ENCODE measurements at places on chromosomes 4 and X.

- DNase-seq: no peak
These were observed 72.6 kb upstream of the CD99 start for GRCh38 chrX:2618516-2618915.

- no peak for DNase-seq
These were observed 85.4 kb downstream of the PDE5A start for GRCh38 chr4:119543187-119543586.

DNA sequence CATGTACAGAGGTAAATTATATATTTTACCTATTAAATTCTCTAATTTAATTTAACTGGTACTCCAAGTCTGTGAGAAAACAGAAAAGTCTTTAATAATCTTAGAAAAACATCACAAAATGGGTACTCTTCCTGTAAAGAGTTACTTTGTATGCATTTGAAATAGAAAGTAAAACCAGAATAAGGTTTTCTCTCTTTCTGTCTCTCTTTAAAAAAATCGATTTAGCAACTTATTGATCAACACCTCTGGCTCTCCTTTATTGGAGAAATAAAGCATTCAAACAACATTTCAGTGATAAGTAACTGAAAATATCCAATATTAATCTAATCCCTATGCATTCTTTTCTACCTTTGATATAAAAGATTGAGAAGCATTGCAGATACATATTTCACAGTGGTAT is 27.4 kb downstream of the ATOH1 start:
- DNase-seq: no peak

DNA sequence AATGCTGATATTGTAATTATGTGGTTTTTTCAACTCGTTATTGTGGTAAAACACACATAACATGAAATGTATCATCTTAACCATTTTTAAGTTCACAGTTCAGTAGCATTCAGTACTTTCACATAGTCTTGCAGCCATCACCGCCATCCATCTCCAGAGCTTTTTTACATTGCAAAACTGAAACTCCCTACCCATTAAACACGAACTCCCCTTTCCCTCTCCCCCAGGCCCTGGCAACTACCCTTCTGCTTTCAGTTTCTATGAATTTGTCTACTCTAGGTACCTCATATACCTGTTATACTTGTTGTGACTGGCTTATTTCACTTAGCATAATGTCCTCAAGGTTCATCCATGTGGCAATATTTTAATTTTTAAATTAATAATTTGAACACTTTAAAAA is 380.6 kb downstream of the MAPK10 start:
- no peak for DNase-seq

GRCh38 chr4:175330236-175330635 is 412.1 kb downstream of the ADAM29 start:
- no peak for DNase-seq

- DNase-seq: no peak
These were observed 122.4 kb upstream of the ETNPPL start for GRCh38 chr4:108885211-108885610.

DNA sequence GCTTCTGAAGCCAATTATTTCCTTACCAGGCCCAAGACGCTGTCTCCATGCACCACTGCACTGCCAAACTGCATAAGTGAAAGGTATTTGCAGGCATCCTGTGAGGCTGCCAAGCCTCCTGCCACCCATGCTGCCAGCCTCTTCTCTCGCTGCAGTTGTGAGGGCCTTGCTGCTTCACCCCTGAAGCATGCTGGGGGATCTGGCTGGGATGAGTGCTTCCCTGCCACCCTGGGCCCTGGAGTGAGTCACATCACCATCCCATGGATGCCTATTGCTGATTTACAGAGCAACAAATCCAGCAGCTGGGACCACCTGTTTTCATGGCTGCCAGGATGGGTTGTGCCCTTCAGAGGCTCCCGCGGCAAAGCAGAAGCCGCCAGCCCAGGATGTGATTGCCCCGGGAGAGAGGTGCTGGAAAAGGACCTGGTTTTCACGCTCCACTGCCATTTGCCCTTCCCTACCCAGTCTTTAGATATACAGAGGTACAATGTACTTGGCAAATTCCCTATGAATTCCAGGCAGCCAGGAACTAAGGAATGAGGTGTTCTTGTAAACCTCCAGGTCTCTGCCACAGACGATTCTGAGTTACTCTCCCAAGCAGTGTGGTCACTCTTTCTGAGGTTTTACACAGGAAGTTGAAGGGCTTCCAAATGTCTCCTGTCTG is 41.5 kb upstream of the PTCHD1 start:
- DNase-seq: no peak

GRCh38 chr4:48038666-48039065 is 22.1 kb downstream of the NIPAL1 start:
- DNase-seq: no peak

DNA sequence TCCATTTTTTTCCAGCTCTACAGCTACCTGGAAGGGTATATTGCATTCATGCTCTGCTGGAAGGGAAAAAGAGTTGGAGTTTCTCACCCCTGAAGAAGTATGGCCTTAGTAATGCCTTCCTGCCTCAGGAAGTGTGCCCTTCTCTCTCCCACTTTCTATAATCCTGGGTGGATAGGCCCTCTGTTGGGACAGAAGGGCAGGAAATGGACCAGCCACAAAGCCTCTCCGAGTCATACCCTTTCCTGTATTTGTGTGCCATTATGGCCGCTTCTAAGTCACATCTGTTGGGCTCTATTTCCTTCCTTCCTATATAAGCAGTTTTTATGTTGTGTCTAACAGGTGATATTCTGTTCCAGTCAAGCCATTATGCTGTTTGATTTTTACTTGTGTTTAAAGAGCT is 74.8 kb upstream of the SMARCA5 start:
- no peak for DNase-seq

DNA sequence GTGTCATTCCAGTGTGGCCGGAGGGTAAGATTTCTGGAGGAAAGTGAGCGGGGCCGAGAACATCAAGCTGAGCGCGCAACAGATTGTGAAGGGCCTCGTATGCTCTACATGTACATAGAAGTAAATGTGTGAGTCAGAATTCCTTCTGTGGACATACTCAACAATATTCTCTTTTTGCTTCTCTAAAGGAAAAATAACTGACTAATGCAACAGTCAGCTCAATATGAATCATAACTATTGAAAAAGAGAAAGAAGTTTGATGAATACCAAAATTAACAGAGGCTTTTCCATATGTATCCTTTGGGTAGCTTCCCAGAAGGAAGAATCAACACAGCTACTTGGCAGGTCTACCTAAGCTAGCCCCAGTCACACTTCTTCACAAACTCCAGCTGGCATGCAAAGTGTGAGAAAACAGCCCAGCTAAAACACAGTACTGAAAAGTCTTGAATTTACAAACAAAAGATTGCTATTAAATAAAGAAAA is 87.5 kb upstream of the ZFP42 start:
- no peak for DNase-seq

DNA sequence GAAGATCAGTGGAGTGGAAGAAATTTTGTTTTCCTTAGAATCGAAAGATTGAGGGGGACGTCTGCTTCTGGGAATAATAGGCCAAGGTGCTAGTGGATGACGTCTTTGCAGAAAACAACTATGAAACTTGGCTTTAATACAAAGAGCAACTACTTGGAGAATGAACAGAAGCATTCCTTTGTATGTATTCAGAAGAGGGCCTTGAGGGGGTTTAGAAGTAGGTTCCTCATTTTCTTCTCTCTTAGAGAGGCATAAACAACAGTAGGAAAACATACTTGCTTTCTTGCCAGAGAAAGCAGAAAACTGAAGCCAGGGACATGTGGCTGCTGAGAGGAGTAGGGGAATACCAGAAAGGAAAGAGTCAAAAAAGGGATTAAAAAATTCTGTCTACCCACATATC is 167.8 kb downstream of the ZNF330 start:
- DNase-seq: no peak

GRCh38 chr4:143286701-143287571 is 49.7 kb upstream of the GAB1 start:
- DNase-seq: no peak
